ENCODE measurements at places on chromosomes 2 and 18.

GRCh38 chr2:169225906-169226305, 136.4 kb downstream of the LRP2 start:
- no peak for DNase-seq

GRCh38 chr18:74950479-74950878, 258.5 kb downstream of the PTGR3 start:
- DNase-seq: no peak

DNA sequence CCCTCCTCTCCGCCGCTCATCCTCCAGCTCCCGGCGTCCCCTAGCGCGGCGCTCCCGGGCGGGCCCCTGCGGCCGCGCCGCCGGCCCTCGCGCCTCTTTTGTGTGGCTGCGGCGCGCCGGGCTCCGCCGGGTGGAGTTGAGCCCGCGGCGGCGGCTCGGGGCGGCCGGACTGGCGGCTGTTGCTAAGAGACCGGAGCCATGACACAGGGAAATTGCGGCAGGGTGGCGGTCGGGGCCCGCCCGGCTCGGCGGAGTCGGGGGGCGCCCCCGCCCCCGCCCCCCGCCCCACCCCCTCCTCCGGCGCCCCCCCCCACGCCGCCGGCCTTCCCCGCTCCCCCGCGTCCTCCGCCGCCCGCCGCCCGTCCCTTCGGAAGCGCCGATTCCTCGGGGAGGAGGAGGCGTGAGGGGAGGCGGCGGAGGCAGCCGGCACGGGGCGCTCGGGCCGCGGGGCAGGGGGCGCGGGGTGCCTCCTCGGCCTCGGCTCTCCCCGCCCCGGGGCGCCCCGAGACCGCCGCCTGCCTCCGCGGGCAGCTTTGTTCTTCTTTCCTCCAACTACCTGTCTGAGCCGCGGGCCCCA, at the start of gene TMEM200C:
Gene TMEM200C (minus strand): TSS at position 224 of the 577 bp plus-strand sequence. CDS start 3,459 bp downstream, outside the sequence.
- no peak for DNase-seq

DNA sequence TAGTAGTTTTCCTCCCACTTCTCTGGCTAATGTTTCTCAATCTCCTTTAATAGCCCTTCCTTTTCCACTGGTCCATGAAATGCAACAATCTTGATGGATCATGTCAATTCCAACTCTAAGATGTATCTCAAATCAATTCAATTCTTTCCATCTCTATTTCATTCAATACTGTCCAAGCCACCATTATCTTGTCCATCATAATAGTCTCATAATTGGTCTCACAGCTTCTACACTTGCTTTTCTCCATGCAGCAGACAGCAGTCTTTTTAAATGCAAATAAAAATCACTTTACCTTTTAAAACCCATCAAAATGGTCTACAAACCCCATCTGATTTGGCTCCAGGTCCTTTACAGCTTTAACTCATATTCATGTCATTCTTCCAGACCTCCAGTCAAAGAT, 226.6 kb downstream of the EPHA4 start:
- no peak for DNase-seq

DNA sequence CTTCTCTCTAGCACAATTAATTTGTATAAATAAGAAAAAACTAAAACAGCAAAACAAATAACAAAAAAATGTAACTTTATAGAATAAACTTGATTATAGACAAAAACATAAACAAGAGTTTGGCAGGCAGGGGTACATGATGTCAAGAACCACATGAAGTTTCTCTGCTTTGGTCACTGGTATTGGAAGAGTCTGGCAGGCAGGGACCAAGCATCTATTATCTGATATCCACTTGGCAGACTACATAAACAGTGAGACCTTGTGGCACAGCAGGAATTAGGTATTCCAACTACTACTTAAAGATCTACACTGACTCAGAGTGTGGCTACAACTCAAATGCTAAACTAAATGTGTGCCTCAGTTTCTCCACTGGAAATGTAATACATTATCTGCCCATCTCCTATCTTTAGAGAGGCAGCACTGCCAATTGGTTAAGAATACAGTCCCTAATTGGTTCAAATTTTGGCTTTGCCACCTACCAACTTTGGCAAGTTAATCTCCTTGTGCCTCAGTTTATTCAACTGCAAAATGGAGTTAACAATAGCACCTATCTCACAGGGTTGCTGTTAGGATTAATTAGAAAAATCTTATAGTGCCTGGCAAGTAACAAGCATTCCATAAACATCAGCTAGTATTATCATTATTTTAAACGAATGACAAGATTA, 2.7 kb downstream of the MAP4K3 start:
- DNase-seq: no peak

DNA sequence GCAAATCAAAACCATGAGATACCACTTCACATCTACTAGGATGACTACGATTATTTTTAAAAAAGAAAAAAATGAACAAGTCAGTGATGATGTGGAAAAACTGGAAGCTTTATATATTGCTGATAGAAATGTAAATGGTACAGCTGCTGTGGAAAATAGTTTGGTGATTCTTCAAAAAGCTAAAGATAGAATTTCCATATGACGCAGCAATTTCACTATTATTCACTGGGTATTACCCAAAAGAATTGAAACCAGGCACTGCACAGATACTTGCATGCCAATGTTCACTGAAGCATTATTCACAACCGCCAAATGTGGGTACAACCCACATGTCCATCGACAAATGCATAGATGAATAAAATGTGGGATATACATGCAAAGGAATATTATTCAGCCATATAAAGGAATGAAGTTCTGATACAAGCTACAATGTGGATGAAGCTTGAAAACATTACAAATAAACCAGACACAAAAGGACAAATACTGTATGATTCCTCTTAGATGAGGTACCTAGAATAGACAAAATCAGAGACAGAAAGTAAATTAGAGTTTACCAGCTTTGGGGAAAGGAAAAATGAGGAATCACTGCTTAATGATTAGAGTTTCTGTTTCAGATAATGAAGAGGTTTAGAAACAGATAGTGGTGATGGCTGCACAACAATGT, 11.1 kb downstream of the RTTN start:
- no peak for DNase-seq

- DNase-seq: no peak
Observed at GRCh38 chr18:3855966-3856365, 406.0 kb downstream of the TGIF1 start.

Data from stimulated activated CD4-positive, alpha-beta T cell treated with anti-CD3 and anti-CD28 coated beads, Interleukin-1b, Interleukin-23, amount 100 ng/mL, for 1 hour (primary cell).